ENCODE measurements at places on chromosomes 12 and 14. TPM values are rescaled to one million over a fixed set of nuclear protein-coding genes. Genes with fewer than 3 reads are reported as not detected.

DNA sequence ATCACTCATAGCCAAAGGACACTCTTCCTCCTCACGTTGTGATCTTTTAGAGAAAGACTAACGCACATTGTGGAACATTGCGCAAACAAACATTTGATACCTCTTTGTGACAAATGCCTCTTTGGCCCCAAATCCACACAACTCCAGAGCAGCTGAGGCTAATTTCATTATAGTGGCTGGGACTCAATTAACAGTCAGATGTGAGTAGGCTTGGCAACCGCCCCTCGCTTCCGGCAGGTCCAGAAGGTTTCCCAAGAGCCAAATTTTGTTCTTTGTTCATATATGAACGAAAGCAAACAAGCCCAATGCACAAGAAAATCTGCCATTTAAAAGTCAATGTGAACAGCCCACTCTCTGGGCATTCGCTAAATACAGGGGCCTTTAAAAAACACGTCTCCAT lies 273.9 kb downstream of the GLT1D1 start:
- DNase-seq = no peak

- no peak for DNase-seq
Measured at GRCh38 chr14:75851574-75851866, 130.3 kb downstream of the TGFB3 start.

- no peak for DNase-seq
Measured at GRCh38 chr14:95701846-95702221, 12.1 kb downstream of the TCL1A start.

KRR1 gene
- 11.2 TPM for polyA plus RNA-seq

DNA sequence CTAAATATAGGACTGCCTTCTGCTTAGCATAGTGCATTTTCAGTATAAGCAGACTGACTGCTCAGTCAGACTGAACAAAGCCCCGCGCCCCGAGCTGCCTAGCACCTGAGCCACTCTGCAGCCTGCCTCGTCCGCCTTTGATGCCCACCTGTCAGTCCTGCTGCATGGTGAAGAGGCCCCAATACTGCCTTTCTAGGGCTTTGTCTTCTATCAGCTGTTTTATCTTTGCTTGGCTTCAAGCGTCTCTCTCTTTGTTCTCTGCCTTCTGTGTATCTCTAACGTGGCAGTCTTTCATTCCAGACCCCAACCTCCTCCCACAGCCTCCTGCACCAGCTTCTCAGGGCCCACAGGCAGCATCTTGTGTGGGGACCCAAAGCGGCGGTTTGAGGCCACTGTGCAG lies 1001.0 kb downstream of the VRK1 start:
- DNase-seq = no peak

- no peak for DNase-seq
Measured at GRCh38 chr14:79491161-79491560, 720.1 kb downstream of the DIO2 start.

DIO2 gene
- polyA plus RNA-seq = 0.19 TPM

GRCh38 chr12:41605545-41606305 lies 417.6 kb downstream of the PDZRN4 start:
- DNase-seq = no peak

GPD1 gene
- polyA plus RNA-seq = 0.48 TPM

GRCh38 chr12:80763874-80764273 lies 47.2 kb downstream of the MYF5 start:
- DNase-seq = no peak

DNA sequence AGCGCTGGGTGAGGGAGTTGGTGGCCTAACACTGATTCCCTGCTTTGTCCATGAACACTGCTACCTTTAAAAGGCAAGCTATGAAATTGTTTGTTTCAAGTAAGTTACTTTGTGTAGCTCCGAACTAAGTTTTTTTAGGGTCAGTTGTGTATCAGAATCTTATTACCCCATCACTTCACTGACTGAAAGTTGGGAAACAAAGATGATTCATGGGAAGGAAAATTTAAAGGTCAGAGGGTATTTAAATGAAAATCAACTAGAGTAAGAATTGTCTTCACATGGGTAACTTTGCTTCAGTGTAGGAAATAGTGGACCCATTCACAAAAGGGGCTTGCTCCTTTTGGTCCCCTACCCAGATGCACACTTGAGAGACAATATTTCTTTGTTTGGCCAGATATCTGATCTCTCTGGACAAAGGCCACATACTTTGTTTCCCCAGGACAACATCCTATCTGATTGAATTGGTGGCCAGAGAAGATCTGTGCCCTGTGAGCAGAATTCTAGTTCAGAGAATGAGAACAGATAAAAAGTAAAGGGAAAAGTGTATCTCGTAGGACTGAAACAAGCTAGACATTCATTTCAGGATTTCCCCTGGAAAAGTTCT lies 53.5 kb downstream of the RAB35 start:
- DNase-seq = no peak

GRCh38 chr14:51818748-51819380 lies 41.5 kb upstream of the GNG2 start:
- no peak for DNase-seq

- no peak for DNase-seq
Measured at GRCh38 chr14:51719955-51720354, 68.2 kb downstream of the FRMD6 start.

GRCh38 chr14:69226178-69226577 lies 33.8 kb upstream of the GALNT16 start:
- no peak for DNase-seq

DNA sequence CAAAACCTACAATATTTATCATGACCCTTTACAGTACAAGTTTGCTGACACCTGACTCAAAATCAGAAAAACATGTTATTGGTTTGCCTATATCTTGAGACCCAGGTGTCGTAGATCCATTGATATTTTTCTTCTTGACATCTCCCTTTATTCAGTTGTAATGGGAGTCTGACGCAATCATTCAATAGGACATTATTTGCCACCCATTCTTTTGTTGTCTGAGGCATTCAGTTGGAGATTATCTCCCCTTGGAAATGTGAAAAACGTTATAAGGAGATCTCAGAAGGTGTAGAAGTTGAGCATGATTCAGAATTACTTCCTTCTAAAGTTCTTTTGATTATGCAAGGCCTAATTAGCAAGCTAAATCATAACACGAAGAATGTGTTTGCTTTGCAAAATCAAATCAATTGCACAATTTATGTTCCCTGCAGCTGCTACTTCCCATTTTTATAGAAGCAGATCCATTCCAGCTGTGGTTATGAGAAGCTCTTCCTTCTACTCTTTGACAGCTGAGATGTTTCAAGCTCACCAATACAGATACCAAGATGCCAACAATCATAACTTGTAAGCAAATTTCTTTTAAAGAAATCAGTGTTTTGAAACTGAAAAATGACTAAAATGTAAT lies 228.2 kb upstream of the SYT1 start:
- DNase-seq = no peak

RASSF9 gene
- 0.41 TPM for polyA plus RNA-seq

ESPL1 gene
- 0.85 TPM for polyA plus RNA-seq

FLVCR2 gene
- polyA plus RNA-seq = 5.5 TPM

DNA sequence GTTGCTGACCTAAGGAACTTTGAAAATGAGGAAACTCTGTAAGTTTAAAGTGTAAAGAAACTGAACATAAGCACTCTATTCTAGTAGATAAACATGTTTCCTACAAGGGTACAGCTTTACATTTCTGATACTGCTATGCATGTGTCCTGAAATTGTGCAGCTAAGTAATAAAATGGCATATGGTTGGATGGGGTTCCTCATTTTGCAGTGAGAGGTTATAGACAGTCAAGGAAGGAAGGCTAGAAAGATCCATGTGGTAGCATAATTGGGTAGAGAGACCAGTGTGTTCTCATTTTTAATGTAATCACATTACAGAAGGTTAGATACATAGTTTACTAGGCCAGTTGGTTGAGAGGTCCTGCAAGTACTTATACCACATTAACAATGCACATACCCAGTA lies 477.0 kb downstream of the TMEM121 start:
- DNase-seq = no peak

DNA sequence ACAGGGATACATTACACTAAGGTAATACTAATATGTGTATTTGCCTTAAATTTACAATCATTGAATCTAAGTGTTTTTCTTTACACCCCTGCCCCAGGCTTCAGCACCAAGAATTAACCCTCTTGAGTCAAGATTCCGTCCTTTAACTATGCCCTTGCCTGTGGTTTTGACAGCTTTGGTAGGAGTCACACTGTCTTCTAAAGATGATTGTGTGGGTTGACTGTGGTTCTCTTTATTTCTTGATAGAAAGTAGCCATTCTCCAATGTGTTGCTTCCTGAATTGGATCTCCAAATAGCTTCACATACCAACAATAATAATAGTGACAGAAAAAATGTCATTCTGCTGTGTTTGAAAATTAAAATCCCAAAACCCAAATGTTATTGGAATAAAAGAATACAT lies 3.6 kb downstream of the CLEC7A start:
- no peak for DNase-seq

- no peak for DNase-seq
Measured at GRCh38 chr14:99460793-99461192, 19.9 kb downstream of the SETD3 start.

RERGL gene
- 5.0 TPM for polyA plus RNA-seq

DNA sequence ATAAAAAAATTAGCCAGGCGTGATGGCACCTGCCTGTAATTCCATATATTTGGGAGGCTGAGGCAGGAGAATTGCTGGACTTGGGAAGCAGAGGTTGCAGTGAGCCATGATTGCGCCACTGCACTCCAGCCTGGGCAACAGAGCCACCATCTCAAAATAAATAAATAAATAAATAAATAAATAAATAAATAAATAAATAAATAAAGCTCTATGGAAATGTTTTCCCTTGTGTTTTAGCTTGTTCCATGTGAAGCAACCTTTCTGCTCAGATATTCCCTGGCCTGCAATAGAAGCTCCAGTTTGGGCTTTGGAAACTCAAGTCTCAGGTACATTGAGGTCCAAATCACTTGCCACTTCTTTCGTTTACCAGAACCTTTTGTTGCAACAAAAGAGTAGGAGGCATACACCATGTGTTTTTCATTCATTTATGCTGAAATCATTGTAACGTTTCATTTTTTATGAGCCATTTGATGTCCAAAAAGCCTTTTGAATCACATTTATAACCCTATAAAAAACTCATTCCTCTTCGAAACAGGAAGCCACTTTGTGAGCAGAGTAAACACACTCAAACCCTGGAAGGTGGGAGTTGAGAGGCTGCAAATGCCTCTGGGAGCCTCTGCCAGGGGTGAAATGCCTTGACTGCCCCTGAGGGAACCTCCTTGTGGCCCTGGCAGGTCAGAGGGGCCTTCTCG lies 376.6 kb upstream of the TBX3 start:
- DNase-seq = no peak

Measured in spleen (tissue), 13 donors.